ENCODE measurements at places on chromosomes 7 and 10. TPM values are rescaled to one million over a fixed set of nuclear protein-coding genes. Genes with fewer than 3 reads are reported as not detected.

GRCh38 chr7:156464339-156464738, 176.2 kb upstream of the RNF32 start:
- DNase-seq, result no peak

GRCh38 chr10:62652114-62652513, 152.4 kb upstream of the ADO start:
- no peak for DNase-seq

DNA sequence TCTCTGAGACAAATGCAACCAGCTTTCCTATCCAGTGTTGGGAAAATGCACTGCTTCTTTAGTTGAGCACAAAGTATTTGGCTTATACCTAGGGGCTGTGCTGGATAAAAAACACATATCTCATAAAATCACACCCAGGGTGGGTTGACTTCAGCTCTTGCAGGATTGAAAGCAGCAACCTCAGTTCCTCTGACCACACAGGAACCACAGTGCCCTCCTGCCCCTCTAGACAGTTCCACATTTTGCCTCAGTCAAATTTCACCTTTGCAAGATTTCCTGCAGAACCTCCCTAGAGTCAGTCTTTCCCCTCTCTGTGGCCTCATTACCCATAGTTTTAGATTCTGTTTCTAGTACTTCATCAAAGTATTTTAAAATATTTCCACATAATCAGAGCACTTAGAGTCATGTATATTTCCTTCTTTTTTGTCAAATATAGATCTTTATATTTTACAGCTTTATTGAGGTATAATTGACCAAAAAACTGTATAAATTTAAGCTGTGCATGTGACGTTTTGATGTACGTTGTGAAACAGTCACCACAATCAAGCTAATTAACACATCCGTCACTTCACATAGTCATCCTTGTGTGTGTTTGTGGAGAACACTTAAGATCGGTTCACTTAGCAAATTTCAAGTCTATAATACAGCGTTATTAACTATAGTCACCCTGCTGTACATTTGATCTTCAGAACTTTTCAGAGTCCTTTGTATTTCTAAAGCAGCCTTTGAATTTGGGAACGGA, 37.0 kb upstream of the EGR2 start:
- no peak for DNase-seq

GRCh38 chr7:1021366-1021765, 23.0 kb upstream of the GPR146 start:
- DNase-seq, result no peak

The FAM237B gene
- not detected for total RNA-seq

DNA sequence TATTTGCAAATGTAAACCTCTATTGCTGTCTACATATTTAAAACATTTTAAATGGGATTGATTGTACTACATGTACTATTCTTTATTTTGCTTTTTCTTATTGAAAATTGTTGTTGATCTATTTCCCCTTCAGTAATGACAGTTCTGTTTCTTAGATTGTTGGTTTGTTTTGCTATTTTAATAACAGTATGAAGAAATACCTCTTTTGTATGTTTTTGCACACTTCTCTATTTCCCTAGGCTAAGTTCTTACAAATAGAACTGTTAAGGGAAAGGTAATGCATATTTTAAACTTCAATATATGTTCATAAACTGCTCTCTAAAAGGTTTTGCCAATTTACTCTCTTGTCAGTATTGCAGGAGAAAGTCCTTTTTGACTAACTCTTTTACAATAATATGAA, 195.0 kb upstream of the PRPS1L1 start:
- no peak for DNase-seq

DNA sequence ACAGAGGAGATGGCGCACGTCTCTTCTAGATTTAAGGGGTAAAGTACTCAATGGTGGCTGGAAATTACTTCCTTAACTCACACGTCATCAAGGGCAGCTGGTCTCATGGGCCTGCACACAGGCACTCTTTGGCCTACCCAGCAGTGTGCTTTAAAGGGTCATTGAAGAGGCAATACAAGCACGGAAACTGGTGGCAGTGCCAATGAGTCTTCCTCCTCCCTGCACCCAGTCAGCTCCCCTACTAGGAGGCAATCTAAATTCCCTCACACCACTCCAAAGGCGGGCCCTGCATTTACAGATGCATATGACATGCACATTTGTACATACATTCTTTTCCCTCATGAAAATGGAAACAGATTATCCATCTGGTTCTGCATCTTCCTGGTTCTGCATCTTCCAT, 47.4 kb downstream of the PPIF start:
- DNase-seq, result no peak

The SSC4D gene
- not detected for total RNA-seq

DNA sequence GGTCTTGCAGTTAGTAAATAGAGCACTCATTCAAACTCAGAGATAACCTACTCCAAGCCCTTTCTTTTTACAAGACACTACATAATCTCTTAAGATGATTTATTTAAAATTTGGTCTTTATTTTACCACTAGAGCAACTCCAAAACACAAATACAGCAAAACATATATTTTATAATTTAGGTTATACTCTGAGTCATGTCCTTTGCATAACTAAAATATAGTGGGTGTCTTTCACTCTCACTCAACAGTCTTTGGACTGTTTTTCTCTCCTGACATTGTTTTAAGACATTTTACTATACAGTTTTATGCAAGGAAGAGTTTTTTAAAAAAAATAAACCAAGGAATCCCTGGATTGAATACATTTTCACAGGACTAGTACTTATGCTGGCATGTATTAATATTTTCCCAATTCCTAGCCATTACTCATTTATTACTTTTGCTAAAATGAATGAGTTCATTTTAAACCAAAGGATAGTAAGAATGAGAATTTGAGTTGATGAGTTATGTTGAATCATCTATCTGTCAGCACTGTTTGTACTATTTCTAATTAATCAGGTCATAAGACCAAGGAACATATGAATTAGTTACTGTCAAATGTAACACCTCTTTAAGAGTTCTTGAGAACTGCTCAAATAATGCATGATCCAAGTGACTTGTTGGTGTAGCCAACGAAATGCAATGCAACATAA, 303.1 kb upstream of the FZD1 start:
- DNase-seq, result no peak

GRCh38 chr10:102286216-102286615, 40.9 kb downstream of the GBF1 start:
- no peak for DNase-seq

The CLRN3 gene
- not detected for total RNA-seq

DNA sequence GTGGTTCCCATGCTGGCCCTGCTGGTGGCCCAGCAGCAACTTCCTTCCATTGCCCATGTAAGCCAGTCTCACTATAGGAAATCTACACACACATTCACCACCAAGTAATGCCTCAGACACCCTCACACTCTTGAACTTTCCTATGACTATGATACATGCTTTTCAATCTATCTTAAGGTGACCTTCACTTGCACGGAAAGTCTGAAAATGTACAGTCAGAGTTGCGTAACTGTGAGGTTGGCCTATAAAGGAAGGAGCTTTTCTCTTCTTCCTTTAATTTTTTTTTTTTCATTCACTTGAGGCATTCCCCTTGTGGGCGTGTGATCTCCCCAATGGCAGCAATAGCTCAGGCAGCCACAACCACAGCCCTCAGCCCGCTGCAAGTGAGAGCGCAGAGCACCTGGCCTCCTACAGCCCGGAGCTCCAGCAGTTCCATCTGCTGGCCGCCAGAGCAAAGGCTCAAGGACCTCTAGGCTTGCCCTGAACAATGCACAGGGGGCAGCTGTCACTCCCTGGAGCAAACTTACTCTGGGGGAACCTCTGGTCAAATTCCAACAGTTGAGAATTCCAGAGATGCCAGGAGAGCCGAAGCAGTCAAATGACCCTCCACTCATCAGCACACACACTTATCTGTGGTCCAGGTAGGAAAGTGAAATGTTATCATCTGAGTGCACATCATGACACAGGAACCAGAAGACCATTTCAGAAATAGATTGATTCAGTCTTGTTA, 123.1 kb upstream of the ADO start:
- no peak for DNase-seq

GRCh38 chr10:84398696-84399095, 70.3 kb downstream of the CCSER2 start:
- DNase-seq, result no peak

DNA sequence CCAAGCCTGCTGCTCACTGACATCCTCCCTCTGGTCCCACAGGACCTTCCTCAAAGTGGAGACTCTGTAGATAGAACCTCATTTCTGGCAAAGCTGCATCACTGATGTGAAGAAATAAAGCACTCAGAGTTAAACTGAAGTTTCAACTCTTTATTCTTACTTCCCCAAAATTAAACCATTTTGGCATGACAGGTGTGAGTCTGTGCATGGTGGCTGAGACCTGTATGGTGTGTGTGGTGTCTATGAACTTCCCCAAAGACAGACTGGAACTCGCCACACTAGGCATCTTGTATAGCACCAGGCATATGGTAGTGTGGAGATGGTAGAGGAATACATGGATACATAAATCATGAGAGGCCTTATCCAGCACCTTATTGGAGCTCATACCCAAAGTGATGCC, 6.6 kb upstream of the WDFY4 start:
- DNase-seq, result no peak

DNA sequence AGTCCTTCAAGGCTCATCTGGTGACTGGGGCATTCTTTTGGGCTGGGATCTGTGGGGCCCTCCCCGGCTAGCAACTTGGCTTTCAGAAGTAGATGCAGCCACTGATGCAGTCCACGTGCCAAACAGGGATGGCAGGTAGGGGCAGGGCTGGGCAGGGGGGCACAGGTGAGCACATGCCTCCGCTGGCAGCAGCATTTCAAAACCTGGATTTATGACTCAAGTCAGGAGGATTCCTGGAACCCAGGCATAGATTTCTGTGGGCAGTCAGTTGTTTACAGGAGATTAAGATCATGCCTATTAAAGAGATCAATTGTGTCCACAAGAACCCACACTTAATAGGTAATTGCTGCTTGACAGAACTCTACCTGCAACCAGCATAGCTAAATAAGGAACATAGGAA, 839 bp upstream of the HABP2 start:
- peak; percentile 87 for DNase-seq

The BAIAP2L1 gene
- total RNA-seq, result 41.6 TPM

The CUZD1 gene
- total RNA-seq, result 0.23 TPM

GRCh38 chr7:156128496-156128895, 316.2 kb upstream of the SHH start:
- DNase-seq, result no peak

The GPR26 gene
- total RNA-seq, result not detected

GRCh38 chr10:116208956-116209567, 63.9 kb downstream of the GFRA1 start:
- DNase-seq, result no peak

The GLI3 gene
- total RNA-seq, result 9.2 TPM

DNA sequence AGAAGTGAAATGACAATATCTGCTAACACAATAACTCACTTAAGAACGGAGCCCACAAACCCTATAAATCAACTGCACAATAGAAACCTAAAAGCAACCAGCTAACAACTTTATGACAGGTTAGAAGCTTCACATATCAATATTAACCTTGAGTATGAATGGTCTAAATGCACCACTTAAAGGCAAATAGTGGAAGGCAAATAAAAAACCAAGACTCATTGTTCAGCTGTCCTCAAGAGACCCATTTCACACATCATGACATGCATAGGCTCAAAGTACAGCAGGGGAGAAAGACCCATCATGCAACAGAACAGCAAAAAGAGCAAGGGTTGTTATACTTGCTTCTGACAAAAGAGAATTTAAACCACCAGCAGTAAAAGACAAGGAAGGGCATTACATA, 46.8 kb downstream of the CDC14C start:
- no peak for DNase-seq

Data from prostate gland (tissue), 2 donors.